Upper lobe of right lung (tissue), 1 donor: ENCODE measurements at places on chromosomes 4 and X. TPM values are rescaled to one million over a fixed set of nuclear protein-coding genes. Genes with fewer than 3 reads are reported as not detected.

DNA sequence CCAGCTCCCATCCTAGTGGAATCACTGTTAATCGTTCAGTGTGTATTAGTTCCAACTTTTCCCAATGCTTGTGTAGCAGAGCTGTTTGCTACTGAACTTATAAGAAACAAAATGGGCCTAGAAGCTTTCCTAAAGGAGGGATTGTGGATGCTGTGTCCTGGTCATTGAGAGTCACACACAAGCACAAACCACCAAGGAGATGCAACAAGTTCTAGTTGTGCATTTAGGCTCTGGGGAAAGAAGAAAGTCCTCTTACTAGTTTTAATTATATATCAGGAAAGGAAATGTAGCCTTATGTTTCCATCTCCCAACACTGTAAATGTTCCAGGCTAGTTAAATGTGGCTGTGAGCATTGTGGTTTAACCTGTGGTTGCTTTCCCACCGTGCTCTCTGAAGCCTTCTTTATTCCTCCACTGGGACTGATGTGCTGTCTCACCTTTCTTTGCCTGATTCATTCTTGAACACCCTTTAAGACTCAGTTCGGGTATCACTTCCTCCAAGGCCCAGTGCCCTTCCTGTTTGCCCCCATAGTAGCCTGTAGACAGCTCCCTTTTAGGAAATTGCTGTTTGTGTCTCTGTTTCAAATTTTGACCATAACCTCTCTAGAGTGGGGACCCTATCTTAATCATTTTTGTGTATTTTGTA lies 34.3 kb downstream of the ATP10D start:
- H3K36me3 ChIP-seq, result peaks cover 14% of the 10 kb centered on the region
- H3K4me1 ChIP-seq, result no peaks in the 10 kb centered on the region

DNA sequence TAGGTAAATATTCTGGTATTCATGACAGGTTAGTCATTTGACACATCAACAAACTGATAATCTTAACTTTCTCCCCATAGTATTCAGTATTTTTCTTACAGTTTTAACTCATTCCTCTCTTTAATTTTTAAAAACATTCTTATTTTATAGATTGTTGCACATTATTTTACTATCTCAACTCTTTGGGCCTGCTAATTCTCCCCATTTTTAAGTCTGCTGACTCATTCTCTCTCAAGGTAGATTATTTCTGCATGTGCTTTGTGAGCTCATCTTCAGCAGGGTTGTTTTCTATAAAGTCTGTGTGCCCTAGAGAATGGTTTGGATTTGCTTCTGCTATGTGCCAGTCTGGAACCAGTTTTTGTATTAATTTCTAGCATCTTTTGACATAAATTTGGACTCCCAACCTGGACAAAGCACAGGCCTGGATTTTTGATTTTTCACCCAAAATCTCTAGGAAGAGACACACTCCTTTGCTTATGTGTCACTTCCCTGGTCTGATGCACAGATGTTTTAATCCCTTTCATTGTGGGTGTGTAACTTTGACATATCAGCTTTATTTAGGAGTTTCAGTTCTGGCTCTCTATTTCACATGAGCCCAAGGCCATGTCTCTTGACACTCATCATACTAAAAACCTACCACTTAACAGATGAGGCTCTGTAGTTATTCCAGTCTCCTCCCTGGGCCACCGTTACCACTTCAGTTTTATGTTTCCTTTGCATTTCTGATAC lies 194.3 kb upstream of the PGRMC2 start:
- H3K27ac ChIP-seq, result no peak overlapping the region
- no peak for DNase-seq
- H3K4me3 ChIP-seq, result no peak overlapping the region

DNA sequence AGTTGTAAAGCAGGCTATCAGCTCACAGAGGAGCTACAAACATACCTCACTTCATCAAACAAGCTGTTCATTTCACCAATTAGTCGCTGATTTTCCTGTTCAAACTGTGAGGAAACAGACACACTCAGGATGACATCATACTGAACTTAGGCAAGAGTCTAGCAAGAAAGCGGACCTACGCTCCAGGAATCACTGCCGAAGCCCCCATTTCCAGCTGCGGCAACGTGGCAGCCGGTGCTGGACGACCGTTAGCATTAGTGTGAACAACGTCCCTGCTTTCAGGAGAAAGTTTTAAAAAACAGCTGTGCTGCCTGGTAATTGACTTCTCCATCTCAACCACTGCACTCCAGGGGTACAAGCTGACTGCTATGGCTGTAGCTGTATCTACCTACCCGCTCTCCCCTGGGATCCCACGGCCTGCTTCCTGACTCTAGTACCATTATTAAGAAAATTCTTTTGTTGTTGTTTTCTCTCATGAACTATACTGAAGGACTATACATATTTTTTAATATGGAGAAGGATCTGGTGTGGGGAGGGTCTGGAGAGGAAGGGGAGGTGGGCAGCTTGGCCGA lies 38.3 kb downstream of the NSG1 start:
- H3K27ac ChIP-seq, result no peak overlapping the region
- no peak overlapping the region for H3K4me3 ChIP-seq
- peaks cover 56% of the 10 kb centered on the region for H3K36me3 ChIP-seq

DNA sequence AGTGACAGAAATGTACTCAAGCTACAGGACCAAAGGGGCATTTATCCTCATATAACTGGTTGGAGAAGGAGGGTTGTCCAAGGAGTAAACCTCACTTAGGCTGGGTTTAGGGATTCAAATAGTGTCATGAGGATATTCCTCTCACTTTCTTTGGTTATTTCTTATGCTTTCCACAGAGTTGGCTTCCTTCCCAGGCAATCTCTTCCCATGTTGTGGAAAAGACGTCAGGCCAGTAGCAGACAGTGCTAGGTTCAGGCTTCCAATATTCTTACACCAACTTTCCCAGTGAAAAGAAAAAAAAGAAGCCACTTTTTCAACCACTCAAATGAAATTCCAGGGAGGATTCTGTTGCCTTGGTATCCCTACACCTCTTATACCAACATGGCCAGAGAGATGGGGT lies 653.0 kb downstream of the C4orf33 start:
- no peaks in the 10 kb centered on the region for H3K4me1 ChIP-seq
- no peaks in the 10 kb centered on the region for H3K27me3 ChIP-seq
- no peak overlapping the region for H3K4me3 ChIP-seq
- no peaks in the 10 kb centered on the region for H3K36me3 ChIP-seq
- no peak overlapping the region for H3K27ac ChIP-seq

- no peak for DNase-seq
- no peaks in the 10 kb centered on the region for H3K27me3 ChIP-seq
- H3K4me1 ChIP-seq, result no peaks in the 10 kb centered on the region
- no peak overlapping the region for H3K4me3 ChIP-seq
- H3K36me3 ChIP-seq, result no peaks in the 10 kb centered on the region
Observed at GRCh38 chr4:173449380-173449717, 50.4 kb upstream of the SCRG1 start.

Gene FAAH2
- 6.0 TPM for total RNA-seq

Gene CTSO
- 30.5 TPM for total RNA-seq
